ENCODE measurements at places on chromosomes 11 and 22. TPM values are rescaled to one million over a fixed set of nuclear protein-coding genes. Genes with fewer than 3 reads are reported as not detected.

The MS4A7 gene
- total RNA-seq = 0.98 TPM

The FGF19 gene
- not detected for total RNA-seq

The ARHGAP42 gene
- 0.09 TPM for total RNA-seq

The PTPRCAP gene
- total RNA-seq = 145 TPM

The RBMXL2 gene
- total RNA-seq = not detected

The TP53I11 gene
- 18.1 TPM for total RNA-seq

The DEFB131B gene
- not detected for total RNA-seq

The RIMBP3B gene
- 0.39 TPM for total RNA-seq

The IGSF9B gene
- 15.2 TPM for total RNA-seq

The ARHGAP20 gene
- total RNA-seq = 0.09 TPM

The DTX4 gene
- 0.38 TPM for total RNA-seq

The GVQW3 gene
- 2.5 TPM for total RNA-seq

The TLCD5 gene
- total RNA-seq = 1.7 TPM

The C22orf31 gene
- total RNA-seq = not detected

The OR5P2 gene
- not detected for total RNA-seq

The KDM4D gene
- 1.6 TPM for total RNA-seq

The NOX4 gene
- not detected for total RNA-seq

The MAPK11 gene
- 13.2 TPM for total RNA-seq

The SHANK2 gene
- total RNA-seq = not detected

The PGR gene
- total RNA-seq = not detected

The SPDYC gene
- total RNA-seq = not detected

The SLC17A6 gene
- not detected for total RNA-seq

The MS4A15 gene
- not detected for total RNA-seq

The CARD18 gene
- not detected for total RNA-seq

The APOA1 gene
- total RNA-seq = 0.48 TPM

The RBFOX2 gene
- total RNA-seq = 7.1 TPM

The ISX gene
- not detected for total RNA-seq

The ATP6V1E1 gene
- 97.6 TPM for total RNA-seq

The TRIM29 gene
- total RNA-seq = not detected

The HBG1 gene
- total RNA-seq = not detected

The TRIM49 gene
- not detected for total RNA-seq

The EXPH5 gene
- total RNA-seq = 0.85 TPM

The LRRC75B gene
- total RNA-seq = 0.84 TPM

The SLC37A2 gene
- total RNA-seq = 1.5 TPM

The ADSL gene
- total RNA-seq = 154 TPM

The RHOD gene
- total RNA-seq = 1.7 TPM

The MYRF gene
- total RNA-seq = 0.93 TPM

The ENDOD1 gene
- 30.1 TPM for total RNA-seq

The C11orf87 gene
- not detected for total RNA-seq

The KCNJ5 gene
- total RNA-seq = not detected

The CRYAB gene
- not detected for total RNA-seq

The HEPN1 gene
- total RNA-seq = not detected

All from CD8-positive, alpha-beta memory T cell (primary cell).